ENCODE measurements at places on chromosomes 4 and X.

DNA sequence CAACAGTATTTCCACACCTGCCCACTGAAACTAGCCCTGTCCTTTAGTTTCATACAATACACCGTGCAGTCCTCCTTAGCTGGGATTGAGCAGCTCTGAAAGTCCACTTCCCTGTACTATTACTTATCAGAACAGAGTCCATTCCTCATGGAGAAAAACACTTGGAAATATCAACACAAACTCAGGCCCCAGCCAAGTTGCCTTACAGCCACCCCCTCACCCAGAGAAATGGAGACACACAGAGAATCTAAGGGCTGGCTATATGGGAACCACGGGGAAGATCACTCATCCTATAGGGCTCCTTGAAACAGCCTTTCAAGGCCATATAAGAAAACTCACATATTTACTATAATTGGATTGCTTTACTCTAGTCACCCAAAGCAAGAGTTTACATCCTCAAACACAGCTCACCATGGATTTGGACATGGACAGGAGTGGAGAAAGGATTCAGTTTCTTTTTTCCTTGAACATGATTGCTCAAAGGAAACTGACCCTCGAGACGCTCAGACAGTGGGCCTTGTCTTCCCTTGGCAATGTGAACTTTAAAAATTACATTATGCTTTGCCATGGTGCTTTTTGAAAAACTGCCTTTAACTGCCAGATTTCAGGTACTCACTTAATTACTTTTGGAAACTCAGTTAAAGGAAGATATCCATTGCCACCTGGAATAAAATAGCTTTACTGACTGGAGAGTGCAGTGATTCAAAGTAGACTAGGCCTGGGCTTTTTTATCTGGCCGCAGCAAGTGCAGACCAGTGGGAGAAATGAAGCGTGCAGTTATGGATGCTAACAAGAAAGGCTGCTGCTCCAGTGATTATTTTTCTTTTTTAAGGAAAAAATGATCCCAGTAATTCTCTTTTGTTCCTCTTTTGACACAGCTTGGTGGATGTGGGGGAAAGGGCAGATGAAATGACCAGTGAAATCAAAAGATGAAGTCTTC is 1.6 kb downstream of the SCARB2 start:
- no peak for DNase-seq

DNA sequence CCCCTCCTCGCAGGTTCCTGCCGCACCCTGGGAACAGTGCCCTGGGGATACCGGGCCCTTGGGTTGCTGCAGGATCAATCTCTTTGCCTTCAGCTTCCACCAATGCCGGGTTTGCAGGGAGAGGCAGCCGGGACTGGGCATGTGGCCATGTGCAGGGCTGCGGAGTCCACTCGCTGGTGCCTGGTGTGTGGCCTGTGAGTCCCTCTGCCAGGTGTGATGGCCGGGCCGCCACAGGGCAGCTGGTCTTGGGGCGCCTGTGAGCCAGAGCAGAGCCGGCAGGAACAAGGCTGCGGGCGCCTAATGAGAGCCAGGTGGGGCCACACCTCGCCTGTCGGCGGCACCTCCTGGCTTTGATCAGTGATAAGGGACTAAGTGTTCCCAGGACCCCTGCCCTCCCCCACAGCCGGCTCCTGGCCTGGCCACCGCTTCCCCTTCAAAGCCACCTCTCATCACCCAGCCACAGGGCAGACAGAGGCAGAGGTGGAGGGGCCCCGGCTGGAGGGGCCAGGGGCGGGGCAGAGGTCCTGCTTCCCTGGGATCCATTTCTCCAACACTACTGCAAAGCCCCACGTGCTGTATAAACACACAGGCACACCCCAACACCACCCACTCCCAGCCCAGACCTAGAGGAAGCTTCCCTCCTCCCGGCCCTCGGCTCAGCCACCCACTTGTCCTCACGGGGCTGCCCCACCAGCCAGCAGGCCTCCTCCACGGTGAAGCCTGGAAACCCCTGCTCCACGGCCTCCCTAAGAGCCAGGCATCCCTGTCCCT is 132.7 kb downstream of the CPZ start:
- DNase-seq: no peak

DNA sequence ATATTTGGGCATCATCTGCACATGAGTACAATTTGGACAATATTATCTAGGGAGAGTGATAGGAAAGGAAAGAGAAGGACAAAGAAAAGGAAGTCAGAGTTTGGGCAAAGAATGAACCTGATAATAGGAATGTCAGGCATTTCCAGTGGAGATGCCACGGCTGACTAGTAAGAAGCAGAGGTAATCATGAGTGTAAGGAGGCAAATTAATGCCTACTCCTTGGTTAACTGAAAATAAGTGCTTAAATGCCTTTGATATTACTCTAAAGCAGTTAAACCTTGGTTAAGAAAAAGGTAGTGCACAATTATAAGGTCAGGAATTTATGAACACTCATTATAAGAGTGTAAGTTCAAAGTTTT is 99.2 kb upstream of the DDIT4L start:
- no peak for DNase-seq

- no peak for DNase-seq
Measured at GRCh38 chr4:41532882-41533281, 5.1 kb upstream of the LIMCH1 start.

DNA sequence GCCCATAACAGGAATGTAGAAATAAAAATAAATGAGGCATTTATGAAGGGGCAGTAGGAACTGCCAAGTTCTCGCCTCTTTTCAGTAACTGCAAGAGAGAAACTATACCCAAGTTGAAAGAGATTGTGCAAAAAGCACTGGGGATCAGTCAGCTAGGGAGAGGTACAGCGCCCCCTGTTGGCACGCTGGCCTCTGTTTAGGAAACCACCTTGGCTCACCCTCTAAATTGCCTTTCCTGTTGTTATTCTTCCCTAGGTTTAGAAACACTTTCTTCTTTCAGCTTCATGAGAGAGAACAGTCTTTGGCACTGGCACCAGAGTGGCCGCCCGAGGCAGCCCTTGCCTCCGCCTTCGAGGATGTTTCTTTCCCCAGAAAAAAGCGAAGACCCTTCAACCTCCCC is 348.5 kb downstream of the MID1IP1 start:
- DNase-seq: peak; percentile 72

DNA sequence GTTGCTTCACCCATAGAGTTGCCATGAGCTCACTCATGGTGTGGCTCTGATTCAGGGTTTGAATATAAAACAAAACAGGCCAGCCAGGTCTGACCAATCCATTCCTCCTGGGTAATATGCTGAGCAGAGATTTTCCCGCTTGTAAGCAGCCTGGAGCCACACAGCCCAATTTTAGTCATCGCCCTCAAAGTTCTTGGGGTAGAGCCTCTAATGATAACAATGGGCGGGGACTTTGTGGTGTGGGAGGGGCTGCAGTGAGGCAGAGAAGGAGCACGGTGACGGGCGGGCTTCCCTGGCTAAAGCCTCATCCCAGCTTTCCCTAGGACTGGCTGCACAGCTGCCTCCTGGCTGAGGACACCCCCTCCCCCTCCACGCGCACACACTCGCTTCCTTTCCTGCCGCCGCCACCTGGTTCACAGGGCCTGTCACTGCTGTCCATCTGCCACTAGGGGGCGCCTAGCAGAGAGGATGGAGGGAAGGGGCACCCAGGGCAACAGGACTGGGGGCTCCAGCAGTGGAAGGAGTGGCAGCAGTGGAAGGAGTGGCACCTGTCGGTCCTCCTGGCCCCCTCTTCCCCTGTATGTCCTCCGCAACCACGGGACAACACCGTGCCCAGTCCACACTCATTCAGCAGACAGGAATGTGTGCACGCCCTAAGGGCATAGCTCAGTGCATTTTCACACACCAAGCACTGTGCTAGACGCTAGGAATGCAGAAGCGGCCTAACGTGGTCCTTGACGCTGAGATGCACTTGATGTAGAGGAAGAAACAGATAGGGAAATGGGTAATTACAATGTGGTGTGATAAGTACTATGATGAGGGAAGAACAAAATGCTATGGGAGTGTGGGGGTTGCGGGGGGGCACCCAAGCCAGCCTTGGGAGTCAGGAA is 26.8 kb downstream of the PRPS1 start:
- DNase-seq: peak; percentile 73
